Stimulated activated CD4-positive, alpha-beta T cell treated with anti-CD3 and anti-CD28 coated beads, Interleukin-4, amount 100 ng/mL, for 4 hours (primary cell): ENCODE measurements at places on chromosomes 16 and 17.
A peak's percentile ranks its signal among the peaks of the same experiment; 100 is the strongest.

DNA sequence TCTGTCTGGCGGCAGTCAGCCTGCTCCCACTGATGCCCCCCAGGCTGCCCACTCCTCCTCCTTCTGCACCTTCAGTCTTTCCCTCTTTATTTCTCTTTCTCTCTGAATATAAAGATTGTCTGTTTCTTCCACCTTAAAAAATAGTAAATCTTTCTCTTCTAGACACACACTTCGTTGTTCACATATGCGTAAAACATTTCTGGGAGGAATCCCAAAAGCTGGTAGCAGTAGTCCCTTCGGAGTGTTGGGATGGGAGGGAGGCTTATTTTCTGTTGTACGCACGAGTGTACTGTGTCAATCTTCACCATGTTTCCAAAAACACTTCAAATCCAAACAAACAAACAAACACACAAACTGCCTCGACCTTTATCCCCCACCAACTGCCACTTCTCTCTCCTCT, 9.9 kb downstream of the OSBPL7 start:
- DNase-seq, result no peak

DNA sequence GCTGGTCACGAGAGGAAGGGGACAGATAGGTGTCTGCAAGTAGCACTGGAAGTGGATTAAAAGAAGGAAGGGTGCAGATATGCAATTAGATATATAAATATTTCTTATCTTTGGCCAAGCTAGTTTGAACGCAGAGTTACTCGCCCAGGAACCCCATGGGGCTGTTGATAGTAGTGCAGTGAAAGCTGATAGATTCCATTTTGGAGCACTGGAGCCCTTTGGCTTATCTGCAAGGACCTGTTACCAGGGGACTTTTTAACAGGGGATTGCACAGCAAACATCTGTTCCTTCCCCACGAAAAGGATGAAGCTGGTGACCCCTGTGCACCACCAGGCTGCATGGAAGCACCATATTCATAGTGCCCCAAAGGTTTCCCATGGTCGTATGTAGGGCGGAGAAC, 218.7 kb downstream of the SHISA9 start:
- DNase-seq, result no peak

GRCh38 chr17:17028878-17029535, 13.2 kb upstream of the MPRIP start:
- no peak for DNase-seq

GRCh38 chr16:24685539-24686432, 43.7 kb upstream of the TNRC6A start:
- DNase-seq, result no peak

DNA sequence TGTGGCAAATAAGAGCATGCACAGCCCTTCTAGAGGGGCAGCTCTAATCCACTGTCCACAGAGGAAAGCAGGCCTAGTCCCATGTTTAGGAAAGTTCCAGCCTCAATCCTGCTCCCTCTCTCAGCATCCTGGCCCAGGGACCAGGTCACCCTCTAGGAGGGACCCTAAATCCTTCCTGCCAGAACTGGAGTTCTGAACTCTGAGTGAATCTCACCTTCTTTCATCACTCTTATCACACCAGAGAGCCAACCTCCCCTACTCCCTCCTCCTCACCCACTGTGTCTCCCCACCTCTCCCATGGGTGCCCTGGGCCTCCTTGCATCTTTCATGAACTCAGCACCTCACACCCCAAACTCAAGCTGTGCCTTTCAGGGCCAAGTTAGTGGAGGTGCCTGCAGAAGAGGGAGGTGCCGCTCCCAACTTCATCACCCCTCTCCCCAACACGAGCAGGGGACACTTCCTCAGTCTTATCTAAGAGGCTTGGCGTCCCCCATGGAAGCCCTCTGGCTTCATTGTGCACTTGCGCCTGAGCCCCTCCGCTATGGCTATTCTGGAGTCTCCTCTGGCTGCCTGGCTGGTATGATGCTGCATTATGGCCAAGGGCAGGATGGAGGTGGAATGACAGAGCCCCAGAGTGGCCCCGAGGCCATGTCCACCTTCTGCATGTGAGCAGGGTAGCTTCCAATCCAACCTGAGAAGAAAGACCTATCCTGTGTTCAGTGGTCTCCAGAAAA, 31.7 kb downstream of the PIK3R6 start:
- DNase-seq, result no peak

DNA sequence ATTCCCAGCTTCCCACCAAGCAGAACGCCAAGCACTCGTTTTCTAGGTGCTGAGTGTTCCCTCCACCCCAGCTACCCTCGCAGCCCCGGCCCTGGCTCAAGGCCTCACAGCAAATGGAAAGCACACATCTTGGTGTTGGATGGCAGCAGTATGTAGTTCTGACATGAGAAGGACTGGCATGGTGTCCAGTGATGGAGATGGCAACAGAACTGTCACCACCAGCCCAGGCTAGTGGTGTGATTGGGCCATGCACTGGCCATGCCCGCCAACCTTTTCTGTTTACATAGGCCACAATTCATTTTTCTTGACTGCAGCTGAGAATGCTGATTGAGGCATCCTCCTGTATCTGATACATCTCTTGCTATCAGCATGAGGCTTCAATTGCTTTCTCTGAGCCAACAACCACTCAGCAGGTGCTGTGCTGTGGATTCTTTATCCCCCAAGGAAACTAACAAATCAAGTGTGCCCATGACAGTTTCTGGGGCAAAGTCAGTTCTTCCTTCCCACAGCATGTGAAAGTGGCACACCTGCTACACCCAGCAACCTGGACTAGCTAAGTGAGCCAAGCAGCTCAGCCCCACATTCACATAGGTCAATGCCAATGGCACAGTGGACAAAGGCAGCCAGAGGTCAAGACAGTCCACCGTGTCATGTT, 3.8 kb downstream of the SLC12A4 start:
- no peak for DNase-seq

GRCh38 chr16:72901000-72901627, 146.8 kb downstream of the ZFHX3 start:
- no peak for DNase-seq

DNA sequence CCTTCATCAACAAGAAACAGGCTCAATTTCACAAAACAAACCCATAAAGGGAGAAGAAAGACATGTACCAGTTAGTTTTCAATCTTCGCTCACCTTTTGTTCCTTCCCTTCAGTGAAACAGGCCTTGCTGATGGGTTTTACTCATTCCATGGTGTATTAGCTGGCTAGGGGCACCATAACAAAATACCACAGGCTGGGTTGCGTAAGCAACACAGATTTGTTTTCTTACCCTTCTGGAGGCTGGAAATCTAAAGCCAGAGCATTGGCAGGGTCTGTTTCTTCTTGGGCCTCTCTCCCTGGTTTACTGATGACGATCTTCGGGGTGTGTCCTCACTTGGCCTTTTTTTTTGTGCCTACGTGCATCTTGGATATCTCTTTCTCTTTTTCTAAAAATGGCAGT, 383.4 kb upstream of the RBFOX1 start:
- no peak for DNase-seq

DNA sequence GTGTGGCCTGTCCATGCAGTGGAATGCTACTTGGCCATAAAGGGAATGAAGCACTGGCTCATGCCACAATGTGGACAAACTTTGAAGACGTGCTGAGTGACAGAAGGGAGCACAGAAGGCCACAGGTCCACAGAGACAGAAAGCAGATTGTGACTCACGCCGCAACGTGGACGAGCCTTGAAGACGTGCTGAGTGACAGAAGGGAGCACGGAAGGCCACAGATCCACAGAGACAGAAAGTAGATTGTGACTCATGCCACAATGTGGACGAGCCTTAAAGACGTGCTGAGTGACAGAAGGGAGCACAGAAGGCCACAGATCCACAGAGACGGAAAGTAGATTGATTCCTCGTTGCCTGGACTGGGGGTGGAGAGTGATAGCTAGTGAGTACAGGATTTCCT, 19.2 kb downstream of the ZC3H18 start:
- no peak for DNase-seq

GRCh38 chr17:39899215-39899614, 19.2 kb downstream of the GSDMB start:
- DNase-seq, result no peak

- DNase-seq, result no peak
These were observed 331.8 kb downstream of the TMEM114 start for GRCh38 chr16:8258523-8258922.

DNA sequence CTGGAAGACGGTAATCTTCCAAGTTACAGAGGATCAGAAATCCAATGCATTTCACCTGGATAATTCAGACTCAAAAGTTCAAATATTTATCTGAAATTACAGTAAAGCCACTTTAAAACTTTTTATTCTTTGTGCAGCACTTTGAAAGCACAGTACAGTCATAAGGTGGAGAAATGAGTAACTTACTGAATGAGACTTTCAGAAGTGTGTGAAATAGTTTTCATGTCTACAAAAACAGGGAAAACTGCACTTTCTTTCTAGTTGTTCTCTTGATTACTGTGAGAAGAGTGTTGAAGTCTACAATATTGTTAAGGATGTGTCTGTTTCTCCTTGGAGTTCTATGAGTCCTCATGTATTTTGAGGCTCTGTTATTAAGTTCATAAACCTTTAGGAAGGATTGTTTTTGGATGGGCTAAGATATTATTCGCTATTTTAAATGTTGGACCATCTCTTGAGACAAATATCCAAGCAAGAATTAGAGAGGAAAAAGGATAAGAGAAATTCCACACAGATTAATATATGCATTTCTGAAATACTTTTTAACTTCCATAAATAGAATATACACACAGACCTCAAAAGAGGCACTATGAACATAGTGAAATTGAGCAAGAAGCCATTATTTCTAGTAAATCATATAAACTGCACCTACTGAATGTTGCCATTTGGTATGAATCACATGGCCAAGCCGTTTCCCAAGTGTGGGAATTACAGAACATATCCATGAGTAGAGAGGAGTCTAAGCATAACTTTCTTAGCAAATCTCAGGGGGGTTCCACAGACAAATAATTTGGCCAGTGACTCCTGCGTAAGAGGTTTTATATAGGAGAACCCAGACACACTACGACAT, 83.6 kb upstream of the PLEKHM1 start:
- DNase-seq, result no peak

GRCh38 chr17:5583426-5584382, 605 bp downstream of the NLRP1 start:
- no peak for DNase-seq

DNA sequence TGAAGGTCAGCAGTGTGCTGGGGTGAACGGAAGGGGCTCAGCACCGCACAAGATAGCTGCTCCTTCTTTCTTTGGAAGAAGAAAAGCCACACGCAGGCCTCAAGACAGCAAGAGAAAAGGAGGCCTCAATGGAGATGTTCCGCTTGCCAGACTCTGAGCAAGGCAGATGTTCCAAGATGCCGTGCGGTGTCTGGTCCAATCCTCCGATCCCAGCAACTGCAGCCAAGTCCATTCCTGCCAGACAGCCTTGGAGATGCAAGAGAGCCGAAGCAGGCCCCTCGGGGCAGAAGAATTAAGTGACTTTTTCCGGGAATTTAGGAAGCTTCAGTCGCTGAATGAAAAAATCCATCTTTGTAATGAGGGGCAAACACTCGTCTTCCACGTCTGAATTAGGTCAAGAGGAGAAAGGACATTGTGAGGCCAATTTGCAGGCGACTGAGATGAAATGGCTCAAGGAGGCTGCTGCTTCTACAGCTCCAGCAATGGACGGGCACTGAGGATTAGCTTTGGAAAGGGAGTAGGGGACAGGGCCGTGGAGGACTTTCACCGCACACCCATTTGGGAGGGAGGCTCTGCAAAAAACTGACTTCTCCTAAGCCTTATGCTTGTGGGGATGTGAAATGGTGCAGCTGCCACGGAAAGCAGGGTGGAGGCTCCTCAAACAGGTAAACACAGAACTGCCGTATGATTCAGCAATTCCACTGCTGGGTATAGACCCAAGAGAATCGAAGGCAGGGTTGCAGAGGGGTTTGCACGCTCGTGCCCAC, 44.7 kb downstream of the RPH3AL start:
- DNase-seq, result no peak

- DNase-seq, result no peak
These were observed 26.2 kb downstream of the CCR7 start for GRCh38 chr17:40538936-40539705.

GRCh38 chr16:83137894-83138293, 511.1 kb downstream of the CDH13 start:
- DNase-seq, result no peak

DNA sequence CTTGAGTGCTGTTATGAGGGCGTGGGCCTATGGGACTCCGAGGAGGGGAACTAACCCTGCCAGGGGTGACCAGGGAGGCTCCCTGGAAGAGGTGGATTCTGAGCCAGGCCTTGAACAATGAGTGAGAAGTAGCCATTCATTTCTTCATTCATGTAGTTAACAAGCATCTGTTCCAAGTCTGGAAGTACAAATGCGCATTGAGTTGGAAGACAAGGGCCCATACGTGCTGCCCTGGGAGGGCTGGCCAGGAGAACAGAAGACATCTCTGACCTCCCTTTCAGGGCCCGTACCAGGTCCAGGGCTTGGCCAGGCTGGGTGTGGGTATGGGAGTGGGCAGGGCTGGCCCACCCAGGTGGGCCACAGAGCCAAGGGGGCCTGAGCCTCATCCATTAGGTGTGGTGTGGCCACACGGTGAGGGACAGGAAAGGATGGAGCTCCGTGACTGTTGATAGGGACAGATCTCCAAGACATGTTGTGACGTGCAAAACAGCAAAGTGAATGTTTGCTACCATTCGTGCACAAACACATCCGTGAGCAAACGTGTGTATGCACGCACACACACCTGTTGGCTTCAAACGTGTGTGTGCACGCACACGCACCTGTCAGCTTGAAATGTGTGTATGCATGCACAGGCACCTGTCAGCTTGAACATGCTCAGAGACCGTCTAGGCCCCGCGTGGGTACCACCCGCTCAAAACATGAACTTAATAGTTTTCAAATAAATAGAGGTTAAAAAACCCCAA, 46.8 kb downstream of the ZDHHC7 start:
- no peak for DNase-seq

DNA sequence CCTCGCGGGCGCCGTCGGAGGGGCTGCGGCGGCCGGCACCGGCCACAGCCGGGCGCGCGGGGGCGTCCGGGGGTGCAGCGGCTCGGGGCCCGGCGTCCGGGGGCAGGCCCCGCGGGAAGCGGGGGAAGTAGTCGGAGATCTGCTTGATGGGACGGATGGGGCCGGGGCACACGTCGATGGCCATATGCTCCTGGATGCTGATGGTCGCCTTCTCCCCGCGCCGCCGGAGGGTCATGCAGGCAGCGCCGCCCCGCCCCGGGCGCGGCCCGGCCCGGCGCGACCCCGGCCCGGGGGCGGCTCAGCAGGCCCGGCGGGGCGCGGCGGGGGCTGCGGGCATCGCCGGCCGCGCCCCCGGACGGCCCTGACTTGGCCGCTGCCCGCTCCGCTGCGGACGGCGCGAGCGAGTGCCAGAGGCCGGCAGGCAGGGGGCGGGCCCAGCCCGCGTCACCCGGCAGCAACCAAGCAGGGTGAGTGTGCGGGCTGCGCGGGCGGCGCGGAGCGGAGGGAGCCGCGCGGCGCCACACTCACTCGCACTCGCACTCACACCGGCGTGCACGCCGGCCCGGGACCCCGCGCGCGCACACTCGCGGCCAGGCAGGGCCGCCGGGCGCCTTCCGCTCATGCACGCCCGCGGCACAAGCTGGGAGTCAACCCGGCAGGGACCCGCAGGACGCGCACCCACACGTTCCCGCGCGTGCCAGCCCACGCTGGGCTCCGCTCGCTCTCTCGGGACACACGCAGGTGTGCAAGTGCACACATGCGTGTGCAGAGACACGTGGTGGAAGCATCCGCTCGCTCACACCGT, at the start of gene DOC2B:
TSS of gene DOC2B (minus strand) at position 406 of the 805 bp plus-strand sequence. CDS start at position 235, 171 bp downstream.
- peak; percentile 9 for DNase-seq
